ENCODE measurements at places on chromosomes 16 and 17.

DNA sequence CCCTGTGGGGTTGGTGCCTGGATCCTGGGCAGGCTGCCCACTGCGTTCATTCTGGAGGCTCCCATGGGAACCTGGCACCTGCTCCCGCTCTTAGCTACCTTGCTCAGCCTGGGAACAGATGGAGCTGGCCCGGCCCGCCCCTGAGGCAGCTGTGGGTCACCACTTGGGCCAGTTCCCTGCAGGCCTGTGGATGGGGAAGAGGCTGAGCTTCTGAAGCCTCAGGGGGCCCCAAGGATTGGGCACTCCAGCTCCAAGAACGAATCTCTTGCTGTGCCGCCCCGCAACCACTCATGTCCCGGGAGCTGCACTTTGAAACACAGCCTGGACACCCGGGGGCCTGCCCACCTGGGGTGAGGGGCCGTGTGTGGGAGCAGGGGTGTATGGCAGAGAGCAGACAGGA lies 37.7 kb downstream of the BAHCC1 start:
- peaks cover 88% of the 10 kb centered on the region for H3K4me1 ChIP-seq
- no peak for DNase-seq
- H3K27ac ChIP-seq = peak overlapping the region; percentile 61
- no peaks in the 10 kb centered on the region for H3K36me3 ChIP-seq

GRCh38 chr17:31663576-31663975 lies 195.5 kb downstream of the COPRS start:
- H3K36me3 ChIP-seq = no peaks in the 10 kb centered on the region
- DNase-seq = no peak
- H3K27me3 ChIP-seq = no peaks in the 10 kb centered on the region
- no peak overlapping the region for H3K27ac ChIP-seq
- no peaks in the 10 kb centered on the region for H3K4me1 ChIP-seq

- no peaks in the 10 kb centered on the region for H3K36me3 ChIP-seq
- H3K27ac ChIP-seq = no peak overlapping the region
- no peaks in the 10 kb centered on the region for H3K27me3 ChIP-seq
- H3K4me3 ChIP-seq = no peak overlapping the region
These were observed 18.4 kb upstream of the CORO6 start for GRCh38 chr17:29640981-29641642.

GRCh38 chr17:51050291-51051033 lies 70.2 kb downstream of the SPAG9 start:
- H3K4me3 ChIP-seq = no peak overlapping the region
- no peak for DNase-seq
- H3K4me1 ChIP-seq = 0 out of 2 replicates have a peak, but pooled peaks cover 2% of the 10 kb centered on the region
- no peaks in the 10 kb centered on the region for H3K27me3 ChIP-seq
- no peaks in the 10 kb centered on the region for H3K36me3 ChIP-seq

DNA sequence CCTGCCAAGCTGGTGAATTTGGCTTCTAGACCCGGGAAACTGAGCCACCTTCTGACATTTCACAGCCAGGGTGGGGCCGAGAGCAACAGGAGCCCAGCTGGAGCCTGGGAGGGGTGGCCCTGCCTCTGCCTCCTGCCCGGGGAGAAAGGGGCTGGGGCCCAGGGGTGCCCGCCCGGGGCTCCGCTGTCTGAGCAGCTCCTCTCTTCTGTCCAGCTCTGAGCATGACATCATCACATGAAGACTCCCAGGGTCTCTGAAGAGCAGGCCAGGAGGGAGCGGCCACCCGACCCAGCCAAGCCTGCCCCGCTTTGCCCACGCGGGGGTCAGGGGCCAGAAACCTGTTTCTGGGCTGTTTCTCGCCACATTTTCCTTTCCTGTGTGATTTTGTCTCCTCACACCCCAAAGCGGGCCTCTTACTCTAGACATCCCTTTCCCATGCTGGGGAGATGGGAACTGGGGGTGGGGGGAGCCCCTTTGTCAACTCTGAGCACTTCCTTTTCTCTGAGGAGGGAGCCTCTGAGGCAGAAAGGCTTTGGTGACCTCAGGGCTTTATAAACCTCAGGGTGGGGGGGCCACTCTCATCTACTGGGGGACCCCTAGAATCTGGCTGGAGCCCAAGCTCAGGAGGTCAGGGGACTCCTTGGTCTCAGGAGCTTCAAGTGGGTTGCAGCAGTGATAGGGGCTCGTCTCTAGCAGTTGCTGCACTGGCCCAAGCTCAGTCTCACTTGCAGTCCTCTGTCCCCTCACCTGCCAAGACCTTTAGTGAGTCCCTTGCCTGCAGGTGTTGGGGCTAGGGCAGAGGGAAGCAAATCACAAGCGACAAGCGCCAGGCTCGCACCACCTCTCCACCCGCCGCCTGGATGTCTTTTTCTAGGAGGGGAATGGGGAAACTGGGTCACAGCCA lies 7.6 kb downstream of the UBALD2 start:
- no peaks in the 10 kb centered on the region for H3K27me3 ChIP-seq
- DNase-seq = no peak
- no peaks in the 10 kb centered on the region for H3K36me3 ChIP-seq
- peaks cover 36% of the 10 kb centered on the region for H3K4me1 ChIP-seq
- no peak overlapping the region for H3K27ac ChIP-seq

- H3K27ac ChIP-seq = no peak overlapping the region
These were observed 55.9 kb downstream of the ATF7IP2 start for GRCh38 chr16:10441726-10442125.

- no peaks in the 10 kb centered on the region for H3K36me3 ChIP-seq
- H3K27me3 ChIP-seq = no peaks in the 10 kb centered on the region
- H3K27ac ChIP-seq = peak overlapping the region; percentile 41
- no peak overlapping the region for H3K4me3 ChIP-seq
- no peak for DNase-seq
These were observed 17.3 kb downstream of the MYO18A start for GRCh38 chr17:29162909-29163341.

DNA sequence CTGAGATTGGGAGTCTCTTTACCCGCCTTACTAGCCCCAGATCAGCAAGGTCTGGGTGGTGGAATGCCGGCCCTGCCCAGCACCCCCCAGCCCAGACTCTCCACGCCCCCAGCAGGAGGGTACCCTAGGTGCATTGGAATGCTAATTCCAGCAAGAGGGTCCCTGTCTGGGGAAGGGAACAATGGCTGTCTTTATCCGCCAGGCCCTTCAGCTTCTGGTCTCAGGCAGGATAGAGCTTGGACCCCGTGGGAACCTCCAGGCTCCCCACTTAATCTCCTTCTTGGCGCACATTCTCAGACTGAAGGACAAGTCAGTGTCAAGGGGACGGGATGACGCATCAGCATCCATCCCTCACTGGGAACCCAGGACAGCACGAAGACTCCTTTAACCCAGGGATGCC lies 85.1 kb downstream of the LITAF start:
- peaks cover 27% of the 10 kb centered on the region for H3K4me1 ChIP-seq
- DNase-seq = no peak
- no peaks in the 10 kb centered on the region for H3K27me3 ChIP-seq
- no peak overlapping the region for H3K4me3 ChIP-seq
- no peaks in the 10 kb centered on the region for H3K36me3 ChIP-seq
- no peak overlapping the region for H3K27ac ChIP-seq

DNA sequence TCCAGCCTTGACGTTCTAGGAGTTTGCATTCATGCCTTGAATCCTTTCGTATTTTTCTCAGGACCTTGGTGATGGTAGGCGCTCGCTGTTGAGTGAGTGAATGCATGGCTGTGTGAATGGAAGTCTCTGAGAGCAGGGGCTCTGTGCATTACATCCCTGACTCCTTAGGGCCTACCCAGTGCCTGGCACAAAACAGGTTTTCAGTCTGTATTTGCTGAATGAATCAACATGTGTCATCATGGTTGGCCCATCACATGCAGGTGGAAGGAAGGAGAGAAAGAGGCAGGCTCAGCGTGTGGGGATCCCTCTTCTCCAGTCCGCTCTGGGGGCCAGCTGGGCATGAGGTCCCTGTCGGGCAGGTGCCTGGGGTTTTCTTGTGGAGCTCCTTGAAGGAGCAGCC lies 8.7 kb downstream of the RAP1GAP2 start:
- H3K4me1 ChIP-seq = no peaks in the 10 kb centered on the region
- no peaks in the 10 kb centered on the region for H3K27me3 ChIP-seq
- no peak for DNase-seq
- H3K27ac ChIP-seq = no peak overlapping the region
- H3K36me3 ChIP-seq = no peaks in the 10 kb centered on the region

DNA sequence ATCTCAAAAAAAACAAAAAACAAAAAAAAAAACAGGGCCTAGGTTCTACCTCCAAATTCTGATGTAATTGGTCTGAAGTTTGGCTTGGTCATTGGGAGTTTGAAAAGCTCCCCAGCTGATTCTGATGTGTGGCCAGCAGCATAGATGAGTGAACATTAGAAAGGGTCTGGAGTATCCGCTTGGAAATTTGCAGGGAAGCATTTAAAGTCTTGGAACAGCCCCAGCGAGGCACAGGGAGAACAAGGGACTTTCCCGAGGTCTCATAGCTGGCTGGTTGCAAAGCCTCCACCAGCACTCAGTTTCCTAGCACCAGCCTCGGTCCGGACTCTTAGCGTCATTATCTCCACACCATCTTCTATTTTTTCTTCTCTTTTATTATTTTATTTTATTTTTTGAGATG lies 70.8 kb downstream of the RAB11FIP4 start:
- no peaks in the 10 kb centered on the region for H3K27me3 ChIP-seq
- H3K36me3 ChIP-seq = no peaks in the 10 kb centered on the region
- no peak overlapping the region for H3K4me3 ChIP-seq
- H3K4me1 ChIP-seq = no peaks in the 10 kb centered on the region
- H3K27ac ChIP-seq = no peak overlapping the region

GRCh38 chr17:57597531-57598453 lies 147.3 kb downstream of the CCDC182 start:
- H3K27ac ChIP-seq = no peak overlapping the region
- DNase-seq = peak; percentile 32
- H3K4me3 ChIP-seq = no peak overlapping the region

DNA sequence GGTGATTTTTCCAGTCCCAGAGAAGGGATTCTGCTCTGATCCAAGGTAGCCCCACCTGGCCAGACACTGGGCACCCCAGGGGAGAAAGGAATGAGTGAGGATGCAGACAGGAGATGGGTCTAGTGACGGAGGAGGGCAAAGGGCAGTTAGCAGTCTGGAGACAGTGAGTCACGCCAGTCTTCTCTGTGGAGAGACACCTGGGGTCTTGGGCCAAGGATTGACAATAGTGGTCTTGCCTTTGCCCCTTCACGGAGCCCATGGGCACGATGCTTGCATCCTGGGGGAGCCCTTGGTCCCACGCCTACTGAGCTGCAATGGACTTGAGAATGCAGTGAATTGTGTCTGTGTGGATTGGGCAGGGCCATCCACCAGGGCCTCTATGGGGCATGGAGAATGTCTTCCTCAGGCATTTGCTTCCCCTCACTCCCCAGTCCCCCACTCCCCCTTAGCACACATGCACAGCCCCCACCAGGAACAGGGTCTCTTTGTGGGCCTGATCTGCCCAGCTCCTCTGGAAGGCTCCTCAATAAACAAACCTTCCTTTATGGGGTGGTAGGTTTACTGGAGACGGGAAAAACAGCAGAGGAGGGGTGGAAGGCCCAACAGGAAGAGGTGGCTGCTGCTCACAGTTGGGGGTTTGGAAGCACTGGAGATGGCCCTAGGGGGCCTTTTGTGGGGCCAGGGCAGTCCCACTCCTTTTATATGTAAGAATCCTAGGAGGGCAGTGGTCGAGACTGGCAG lies 1.4 kb downstream of the CHAD start:
- no peak for DNase-seq
- H3K36me3 ChIP-seq = no peaks in the 10 kb centered on the region
- H3K4me3 ChIP-seq = no peak overlapping the region
- H3K4me1 ChIP-seq = no peaks in the 10 kb centered on the region
- H3K27me3 ChIP-seq = no peaks in the 10 kb centered on the region

- peaks cover 3% of the 10 kb centered on the region for H3K4me1 ChIP-seq
- no peaks in the 10 kb centered on the region for H3K36me3 ChIP-seq
- no peak for DNase-seq
- no peak overlapping the region for H3K27ac ChIP-seq
- H3K4me3 ChIP-seq = no peak overlapping the region
- H3K27me3 ChIP-seq = no peaks in the 10 kb centered on the region
These were observed 8.2 kb downstream of the CBX2 start for GRCh38 chr17:79785900-79786810.

DNA sequence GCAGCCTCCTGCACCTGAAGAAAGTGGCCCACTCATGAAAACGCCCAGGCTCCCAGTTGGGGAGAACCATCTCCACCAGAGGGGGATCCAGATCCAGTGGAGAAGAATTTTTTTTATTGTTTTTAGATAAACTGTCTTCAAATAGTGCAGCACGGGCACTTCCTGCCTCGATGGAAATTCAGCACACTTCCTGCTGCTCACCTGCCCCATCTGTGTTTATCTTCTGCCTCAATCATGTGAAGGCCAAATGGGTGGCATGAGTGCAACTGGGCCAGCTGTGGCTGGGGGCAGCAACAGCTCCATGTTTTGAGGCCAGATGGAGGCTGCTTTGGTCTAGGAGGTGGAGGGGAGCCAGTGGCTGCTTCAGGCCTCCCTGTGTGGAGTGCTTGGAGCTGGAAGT lies 75.9 kb upstream of the WSB1 start:
- no peaks in the 10 kb centered on the region for H3K4me1 ChIP-seq
- no peak overlapping the region for H3K27ac ChIP-seq
- DNase-seq = no peak
- no peak overlapping the region for H3K4me3 ChIP-seq
- H3K27me3 ChIP-seq = no peaks in the 10 kb centered on the region
- no peaks in the 10 kb centered on the region for H3K36me3 ChIP-seq

DNA sequence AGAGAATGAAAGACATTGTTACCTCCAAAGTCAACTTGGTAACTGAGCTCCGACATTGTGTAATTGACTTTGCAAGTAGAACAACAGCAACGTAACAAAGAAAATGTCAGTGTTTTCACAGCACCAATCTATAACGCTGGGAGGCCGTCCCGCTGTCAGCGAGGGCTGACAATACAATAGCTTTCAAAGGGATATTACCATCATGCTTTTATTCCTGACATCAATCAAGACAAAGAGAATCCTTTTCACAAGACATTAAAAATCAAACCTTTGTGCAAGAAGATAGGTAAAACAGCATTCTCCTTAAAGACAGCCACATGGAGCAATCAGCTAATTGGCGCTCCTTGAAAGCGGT lies 6.2 kb downstream of the ZNF423 start:
- no peak overlapping the region for H3K4me3 ChIP-seq
- H3K36me3 ChIP-seq = no peaks in the 10 kb centered on the region
- no peaks in the 10 kb centered on the region for H3K4me1 ChIP-seq
- no peak overlapping the region for H3K27ac ChIP-seq
- H3K27me3 ChIP-seq = peaks cover 6% of the 10 kb centered on the region
- DNase-seq = no peak

DNA sequence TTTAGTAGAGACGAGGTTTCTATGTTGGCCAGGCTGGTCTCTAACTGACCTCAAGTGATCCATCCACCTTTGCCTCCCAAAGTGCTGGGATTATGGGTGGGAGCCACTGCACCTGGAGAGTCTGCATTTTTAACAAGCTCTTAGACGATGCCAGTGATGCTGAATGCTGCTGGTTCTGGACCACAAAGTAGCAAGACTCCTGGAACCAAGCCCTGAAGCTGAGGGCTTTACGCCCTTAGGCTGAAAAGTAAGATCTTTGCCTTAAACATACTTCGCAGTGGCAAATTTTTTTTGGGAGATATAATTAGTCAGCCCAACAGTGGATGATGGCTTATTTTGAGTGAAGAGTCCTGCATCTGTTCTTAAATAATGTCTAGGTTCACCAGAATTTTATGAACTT lies 14.0 kb downstream of the METTL9 start:
- H3K36me3 ChIP-seq = no peaks in the 10 kb centered on the region
- no peak overlapping the region for H3K4me3 ChIP-seq
- H3K27ac ChIP-seq = no peak overlapping the region
- H3K27me3 ChIP-seq = no peaks in the 10 kb centered on the region
- peaks cover 11% of the 10 kb centered on the region for H3K4me1 ChIP-seq
